ENCODE measurements at places on chromosomes 7 and 10.
A peak's percentile ranks its signal among the peaks of the same experiment; 100 is the strongest.

DNA sequence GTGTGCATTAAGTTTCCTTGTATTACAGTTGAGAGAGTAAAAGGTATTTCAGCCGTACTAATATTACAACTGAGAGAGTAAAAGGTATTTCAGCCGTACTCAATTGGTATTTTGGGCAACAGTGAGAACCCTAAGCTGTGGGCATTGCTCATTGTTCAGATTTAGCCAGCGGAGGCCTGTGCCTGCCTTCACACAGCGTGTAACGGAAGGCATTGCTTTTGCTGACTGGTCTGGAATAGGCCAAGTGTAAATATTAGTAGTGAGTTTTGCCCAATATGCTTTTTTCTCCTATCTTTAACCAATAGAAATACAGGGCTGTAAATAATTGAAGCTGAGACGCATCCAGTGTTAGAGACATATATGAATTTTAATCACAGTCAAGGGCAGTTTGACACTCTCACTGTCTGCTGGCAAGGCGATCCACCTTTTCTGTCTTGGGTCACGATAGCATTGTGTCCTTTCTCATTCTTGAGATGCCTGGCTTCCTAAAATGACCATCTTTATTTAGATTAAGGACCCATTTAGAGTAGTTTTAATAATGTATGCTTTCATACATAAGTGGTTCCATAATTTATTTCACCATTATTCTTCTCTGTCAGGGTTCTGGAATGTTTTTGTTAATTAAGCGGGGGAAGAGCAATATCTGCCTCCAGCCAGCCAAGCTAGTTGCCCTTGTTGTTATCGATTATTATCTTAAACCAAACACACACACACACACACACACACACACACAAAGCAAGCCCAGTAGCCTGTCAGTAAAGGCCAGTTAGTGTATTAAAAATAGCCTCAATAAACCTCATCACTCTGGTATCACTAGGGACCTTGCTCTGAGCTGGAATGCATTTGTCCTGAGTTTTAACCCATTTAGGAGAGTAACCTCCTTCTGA lies 130.7 kb downstream of the CELF2 start:
- no peak for DNase-seq

- no peak for DNase-seq
These were observed 42.6 kb downstream of the KIF20B start for GRCh38 chr10:89744026-89744425.

- peak; percentile 27 for DNase-seq
These were observed 14.7 kb downstream of the CCNY start for GRCh38 chr10:35351021-35351420.

- no peak for DNase-seq
These were observed 141.5 kb upstream of the VWC2 start for GRCh38 chr7:49631960-49632359.

Data from GM20000 (cell line).